ENCODE measurements at places on chromosomes 12 and 14.
A peak's percentile ranks its signal among the peaks of the same experiment; 100 is the strongest.

DNA sequence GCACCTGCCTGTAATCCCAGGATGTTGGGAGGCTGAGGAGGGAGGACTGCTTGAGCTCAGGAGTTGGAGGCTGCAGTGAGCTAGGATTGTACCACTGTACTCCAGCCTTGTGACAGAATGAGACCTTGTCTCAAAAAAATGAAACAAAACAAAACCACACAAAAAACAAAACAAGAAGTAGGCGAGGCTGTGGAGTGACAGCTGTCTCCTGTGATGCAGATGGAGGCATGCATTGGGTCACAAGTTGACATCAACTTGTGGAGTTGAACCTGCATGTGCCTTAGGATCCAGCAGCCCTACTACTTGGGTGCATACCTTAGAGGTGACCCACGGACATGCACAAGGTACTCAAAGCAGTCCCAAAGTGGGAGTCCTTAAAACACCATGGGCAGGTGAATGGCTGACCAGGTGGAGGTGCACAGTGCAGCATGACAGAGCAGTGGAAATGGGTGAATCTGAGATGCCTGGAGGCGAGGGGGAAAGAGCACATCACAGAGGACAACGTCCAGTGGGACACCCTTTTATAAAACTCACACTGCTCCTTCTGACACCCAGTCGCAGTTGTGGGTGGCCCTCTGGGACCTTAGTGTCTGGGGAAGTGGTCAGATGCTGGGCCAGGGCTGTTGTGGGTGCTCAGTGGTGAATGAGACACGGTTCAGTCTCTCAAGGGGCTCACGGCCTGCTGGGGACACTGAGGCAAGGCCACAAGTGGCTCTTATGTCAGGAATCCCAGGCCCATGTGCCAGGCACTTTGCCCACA is 12.7 kb downstream of the PLBD2 start:
- no peak for DNase-seq

- no peak for DNase-seq
Observed at GRCh38 chr12:18340786-18341185, 79.5 kb downstream of the PIK3C2G start.

DNA sequence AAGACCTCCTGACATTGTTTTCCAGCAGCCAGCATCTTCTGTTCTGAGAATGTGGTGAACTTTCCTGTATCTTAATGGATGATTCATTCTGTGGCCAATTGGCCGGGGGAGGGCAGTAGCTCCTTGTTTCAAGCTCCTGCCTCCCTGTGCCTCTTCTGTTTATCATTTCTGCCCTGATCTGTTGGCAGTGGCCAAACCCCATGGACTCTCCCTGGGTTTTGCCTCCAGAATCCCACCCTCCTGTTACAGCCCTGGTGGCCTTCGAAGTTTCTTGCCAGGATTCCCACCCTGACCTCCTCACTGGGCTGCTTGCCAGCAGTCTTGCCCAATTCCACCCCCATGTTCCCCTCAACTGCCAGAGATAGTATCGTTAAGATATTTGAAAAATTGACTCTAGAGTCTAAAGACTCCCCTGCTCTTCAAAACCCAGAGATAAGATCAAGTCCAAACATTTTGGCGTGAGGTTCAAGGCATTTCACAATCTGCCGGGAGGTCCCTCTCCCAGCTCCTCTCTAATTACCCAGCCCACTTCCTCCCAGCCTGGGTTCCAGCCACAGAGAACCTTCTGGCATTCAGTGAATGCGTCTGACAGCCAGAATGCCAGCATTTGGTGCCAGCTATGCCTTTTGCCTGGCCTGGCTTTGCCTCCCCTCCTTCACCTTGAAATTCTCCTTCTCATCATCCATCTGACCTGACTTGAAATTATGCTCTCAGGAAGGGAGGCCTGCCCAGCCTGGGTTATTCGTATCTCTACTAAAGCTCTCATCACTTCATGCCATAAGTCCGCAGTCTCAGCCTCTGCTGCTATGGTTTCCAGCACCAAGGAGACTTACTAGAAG is 37.7 kb upstream of the TXNRD1 start:
- no peak for DNase-seq

DNA sequence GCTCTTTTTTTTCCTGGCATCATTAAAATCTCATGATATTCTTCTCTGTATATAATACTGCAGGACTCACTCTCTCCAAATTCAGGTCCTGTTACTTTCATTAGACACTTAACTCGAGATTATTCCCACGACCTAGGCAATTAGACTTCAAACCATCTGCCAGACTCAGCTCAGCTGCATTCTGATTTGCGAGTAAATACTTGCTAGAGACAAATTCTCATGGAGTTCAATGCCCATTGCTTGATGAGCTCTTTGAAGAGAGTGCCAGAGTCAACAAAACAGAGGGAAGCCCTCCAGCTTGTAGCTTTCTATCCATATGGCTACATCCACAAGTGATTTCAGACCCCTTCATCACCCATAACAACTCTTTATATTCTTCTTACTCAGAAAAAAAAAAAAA is 88.3 kb downstream of the GTF2A1 start:
- no peak for DNase-seq

GRCh38 chr12:42402821-42403411 is 76.9 kb downstream of the PPHLN1 start:
- DNase-seq = no peak

GRCh38 chr14:104136472-104137296 is 1.7 kb upstream of the KIF26A start:
- no peak for DNase-seq

GRCh38 chr14:84804895-84805294 is 725.0 kb upstream of the FLRT2 start:
- no peak for DNase-seq

DNA sequence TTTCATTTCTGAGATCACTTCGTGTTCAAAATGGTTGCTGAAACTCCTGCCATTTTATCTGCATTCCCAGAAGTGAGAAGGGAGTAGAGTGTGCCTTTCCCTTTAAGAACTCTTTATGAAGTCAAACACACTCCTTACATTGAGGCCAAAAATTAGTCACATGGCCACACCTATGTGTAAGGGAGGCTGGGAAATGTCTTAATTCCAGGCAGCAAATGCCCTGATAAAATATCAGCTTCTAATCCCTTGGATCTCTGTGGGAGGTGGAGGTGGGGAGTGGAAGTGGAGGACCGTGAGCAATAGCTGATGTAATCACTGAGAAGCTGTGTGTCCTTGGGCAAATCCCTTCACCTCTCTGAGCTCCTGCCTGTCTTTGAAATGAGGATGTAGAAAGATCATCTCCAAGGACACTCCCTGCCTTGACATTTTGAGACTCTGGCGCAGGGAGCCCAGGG is 22.7 kb upstream of the ANKRD9 start:
- DNase-seq = no peak

DNA sequence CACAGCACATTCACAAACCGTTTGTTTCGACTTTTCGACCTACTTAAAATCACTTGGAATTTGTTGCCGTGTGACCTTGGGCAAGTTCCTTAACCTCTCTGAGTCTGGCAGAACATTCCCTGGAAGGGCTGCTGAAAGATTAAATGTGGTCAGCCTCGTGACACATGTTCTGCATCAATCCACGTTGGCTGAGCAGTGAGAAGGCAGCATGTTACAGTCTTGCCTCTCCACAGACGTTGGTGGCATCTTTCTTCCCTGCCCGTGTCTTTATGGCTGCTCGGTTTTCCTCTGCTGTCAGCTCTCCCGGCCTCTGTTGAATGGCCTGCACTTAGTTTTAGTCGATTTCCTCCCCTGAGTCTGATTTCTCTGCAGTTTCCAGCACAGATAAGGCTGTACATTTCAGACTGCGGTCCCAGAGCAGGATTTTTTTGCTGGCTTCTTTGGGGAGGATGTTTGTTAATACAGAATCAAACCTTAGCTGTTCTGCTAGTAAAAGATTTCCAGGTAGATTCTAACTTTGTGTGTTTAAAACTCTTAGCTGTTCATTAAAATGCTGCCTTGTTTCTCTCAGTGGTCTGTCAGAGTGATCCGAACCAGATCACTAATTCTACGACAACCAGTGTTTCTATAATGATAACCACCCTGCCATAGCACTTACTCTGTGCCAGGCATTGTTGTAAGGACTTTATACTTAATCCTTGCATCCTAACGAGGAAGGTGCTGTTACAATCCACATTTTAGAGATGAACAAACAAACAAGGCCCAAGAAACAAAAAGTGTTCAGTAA is 217.1 kb downstream of the CHST11 start:
- no peak for DNase-seq

GRCh38 chr12:112524676-112525425 is 106.1 kb downstream of the PTPN11 start:
- peak; percentile 52 for DNase-seq

- DNase-seq = no peak
Observed at GRCh38 chr12:89514751-89515150, 9.8 kb downstream of the GALNT4 start.

DNA sequence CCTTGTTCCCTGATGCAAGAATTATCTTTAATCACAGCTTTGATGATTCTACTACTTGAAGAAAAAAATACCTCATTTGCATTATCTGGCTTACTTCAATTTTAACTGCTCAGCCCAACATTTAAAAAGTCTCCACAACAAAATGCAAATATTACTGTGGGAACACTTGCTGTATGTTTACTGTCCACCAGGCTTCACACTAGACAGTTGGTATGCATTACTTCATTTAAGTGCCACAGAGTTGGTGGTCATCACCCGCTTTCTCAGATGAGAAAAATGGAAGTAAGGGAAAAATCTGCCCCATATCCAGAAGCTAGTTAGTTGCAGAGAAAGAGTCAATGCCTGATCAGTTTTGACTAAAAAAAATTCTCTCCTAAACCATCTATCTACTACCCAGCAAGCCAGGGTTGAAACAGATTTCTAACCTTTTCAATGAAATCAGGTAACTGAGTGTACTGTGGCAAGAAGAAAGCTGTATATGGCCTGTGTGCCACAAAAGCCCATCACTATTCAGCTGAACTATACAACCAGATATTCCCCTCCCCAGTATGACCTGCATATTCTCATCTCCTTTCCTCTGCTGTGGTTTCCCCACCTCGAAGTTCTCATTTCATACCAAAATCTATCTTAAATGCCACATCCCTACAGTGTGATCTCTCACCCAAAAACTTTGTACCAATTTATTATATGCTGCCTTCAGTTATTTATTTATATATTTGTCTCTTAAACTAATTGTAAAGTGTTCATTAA is 90.3 kb downstream of the ATP2B1 start:
- DNase-seq = no peak

DNA sequence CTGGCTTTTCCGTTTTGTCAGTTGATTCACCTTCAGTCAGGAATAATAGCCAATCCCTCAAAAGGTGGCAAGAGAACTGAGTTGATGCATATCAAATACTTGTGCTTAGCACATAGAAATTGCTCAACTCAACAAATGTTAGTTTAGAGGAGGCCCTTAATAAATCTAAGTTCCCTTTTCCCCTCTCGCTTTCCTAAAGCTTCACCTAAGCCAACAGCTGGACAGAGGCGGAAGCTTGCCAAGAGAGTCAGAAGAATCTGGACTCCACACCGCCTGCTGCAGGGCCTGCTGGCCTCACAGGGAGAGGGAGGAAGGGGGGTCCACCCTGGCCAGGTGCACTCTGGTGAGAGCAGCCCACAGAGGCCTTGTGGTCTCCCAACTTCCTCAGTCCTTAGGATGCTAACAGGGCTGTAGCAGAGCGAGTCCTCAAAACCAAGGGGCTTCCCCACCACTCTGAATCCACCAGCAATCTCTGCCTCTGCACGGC is 213.1 kb downstream of the CHST11 start:
- no peak for DNase-seq

DNA sequence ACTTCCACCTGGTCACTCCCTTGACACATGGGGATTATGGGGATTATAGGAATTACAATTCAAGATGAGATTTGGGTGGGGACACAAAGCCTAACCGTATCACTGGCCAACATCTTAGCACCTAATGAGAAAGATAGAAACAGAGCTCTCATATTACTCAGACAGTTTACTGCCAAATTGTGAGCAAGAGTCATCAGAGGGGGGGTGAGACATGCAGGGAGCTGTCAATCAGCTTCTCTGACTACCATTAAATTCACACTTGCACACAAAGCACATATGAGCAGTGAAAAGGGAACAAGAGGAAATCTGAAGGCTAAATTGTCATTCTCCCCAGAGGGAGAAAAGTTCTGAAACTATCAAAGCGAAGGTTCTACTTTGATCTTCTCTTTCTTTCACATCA is 78.1 kb upstream of the GRIN2B start:
- DNase-seq = no peak

GRCh38 chr14:51463461-51463860 is 188.2 kb upstream of the FRMD6 start:
- DNase-seq = no peak

- DNase-seq = no peak
Observed at GRCh38 chr12:53502331-53502730, 1.2 kb downstream of the TARBP2 start.

GRCh38 chr12:109961201-109961600 is 35.0 kb downstream of the GIT2 start:
- DNase-seq = no peak

- DNase-seq = no peak
Observed at GRCh38 chr14:76808990-76809389, 3.7 kb downstream of the ANGEL1 start.

DNA sequence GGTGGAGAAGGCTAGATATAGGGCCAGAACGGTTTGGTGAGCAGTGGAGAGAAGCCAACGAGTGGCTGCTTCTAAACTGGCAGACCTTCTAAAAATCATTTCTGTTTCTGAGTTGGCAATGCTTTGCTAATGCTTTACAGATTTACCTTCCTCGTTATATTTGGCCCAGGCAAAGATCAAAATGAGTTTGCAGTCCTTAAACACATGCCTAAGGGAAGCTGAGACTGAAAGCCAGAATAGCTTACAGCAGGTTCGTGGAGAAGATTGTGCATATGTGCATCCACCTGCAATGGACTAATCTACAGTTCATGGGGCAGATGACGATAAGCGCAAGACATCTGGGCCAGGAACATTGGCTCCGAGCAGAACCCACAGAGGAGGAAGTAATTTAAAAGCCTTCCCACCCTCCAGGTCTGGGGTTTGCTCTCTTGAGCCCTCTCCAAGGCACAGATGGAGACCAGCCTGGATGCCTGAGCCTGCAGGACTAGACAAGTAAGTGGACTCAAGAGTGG is 99.4 kb downstream of the NINJ2 start:
- no peak for DNase-seq

GRCh38 chr12:77772676-77773298 is 57.9 kb upstream of the NAV3 start:
- no peak for DNase-seq

- DNase-seq = no peak
Observed at GRCh38 chr14:70515811-70516210, 19.0 kb downstream of the ADAM20 start.

GRCh38 chr14:80494769-80495168 is 283.5 kb upstream of the DIO2 start:
- DNase-seq = no peak

DNA sequence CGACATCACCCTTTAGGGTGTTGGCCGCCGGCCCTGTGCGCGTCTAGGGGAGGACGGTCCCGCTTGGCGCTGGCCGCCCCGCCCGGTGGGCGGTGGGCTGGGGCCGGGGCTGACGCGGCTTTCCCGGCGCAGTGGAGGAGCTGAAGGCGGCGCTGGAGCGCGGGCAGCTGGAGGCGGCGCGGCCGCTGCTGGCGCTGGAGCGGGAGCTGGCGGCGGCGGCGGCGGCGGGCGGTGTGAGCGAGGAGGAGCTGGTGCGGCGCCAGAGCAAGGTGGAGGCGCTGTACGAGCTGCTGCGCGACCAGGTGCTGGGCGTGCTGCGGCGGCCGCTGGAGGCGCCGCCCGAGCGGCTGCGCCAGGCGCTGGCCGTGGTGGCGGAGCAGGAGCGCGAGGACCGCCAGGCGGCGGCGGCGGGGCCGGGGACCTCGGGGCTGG is 3.6 kb downstream of the TNFAIP2 start:
- DNase-seq = peak; percentile 87
